ENCODE measurements at places on chromosomes 7 and 10.
A peak's percentile ranks its signal among the peaks of the same experiment; 100 is the strongest.

- no peak for DNase-seq
Observed at GRCh38 chr10:45135443-45136198, 134.9 kb downstream of the ZNF22 start.

DNA sequence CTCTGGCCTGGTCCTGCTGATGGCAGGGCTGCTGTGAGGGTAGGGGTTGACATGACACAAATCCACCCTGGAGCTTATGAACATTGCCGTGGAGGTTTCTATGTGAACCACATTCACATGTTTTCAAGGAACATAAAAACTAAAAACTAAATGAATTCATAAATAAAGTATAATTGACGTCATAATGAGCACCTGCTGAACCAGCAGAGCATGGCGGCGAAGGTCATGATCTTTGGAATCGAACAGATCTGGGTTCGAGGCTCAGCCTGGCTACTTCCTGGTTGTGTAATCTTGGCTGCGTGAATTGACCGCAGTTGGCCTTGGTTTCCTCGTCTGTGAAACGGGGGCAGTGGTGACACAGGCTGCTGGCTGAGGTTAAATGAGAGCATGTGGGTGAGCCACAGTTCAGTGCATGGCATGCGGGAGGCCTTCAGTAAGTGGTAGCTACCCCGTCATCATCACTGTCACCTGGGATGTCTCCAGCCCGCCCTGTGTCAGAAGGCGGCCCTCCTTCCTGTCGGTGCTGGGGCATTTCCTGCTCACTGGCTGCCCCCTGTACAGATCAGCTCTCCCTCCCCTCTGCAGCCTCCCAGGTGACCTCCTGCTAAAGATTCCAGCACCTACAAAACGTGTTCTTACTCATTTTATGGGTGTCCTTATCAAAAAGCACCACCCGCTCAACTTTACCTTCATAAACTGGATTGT is 190.3 kb upstream of the SHH start:
- no peak for DNase-seq

DNA sequence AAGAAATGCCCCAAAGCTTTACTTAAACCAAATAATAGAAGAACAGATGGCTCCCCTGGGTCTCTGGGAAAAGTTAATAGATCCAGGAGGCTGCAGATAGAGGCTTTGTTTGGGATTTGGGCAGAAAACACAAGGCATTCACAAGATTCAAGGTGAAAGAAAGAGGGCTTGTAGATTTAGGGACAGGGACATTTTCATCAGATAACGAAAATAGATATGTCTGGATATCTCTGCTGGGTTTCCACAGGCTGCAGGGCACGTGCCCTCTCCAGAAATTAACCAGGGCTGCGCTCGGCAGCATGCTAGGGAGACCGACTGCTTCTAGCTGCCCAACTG is 14.9 kb downstream of the CARD11 start:
- no peak for DNase-seq

GRCh38 chr10:22436526-22436892 is 91.2 kb downstream of the SPAG6 start:
- no peak for DNase-seq

- no peak for DNase-seq
Observed at GRCh38 chr7:104040666-104041065, 51.2 kb upstream of the RELN start.

DNA sequence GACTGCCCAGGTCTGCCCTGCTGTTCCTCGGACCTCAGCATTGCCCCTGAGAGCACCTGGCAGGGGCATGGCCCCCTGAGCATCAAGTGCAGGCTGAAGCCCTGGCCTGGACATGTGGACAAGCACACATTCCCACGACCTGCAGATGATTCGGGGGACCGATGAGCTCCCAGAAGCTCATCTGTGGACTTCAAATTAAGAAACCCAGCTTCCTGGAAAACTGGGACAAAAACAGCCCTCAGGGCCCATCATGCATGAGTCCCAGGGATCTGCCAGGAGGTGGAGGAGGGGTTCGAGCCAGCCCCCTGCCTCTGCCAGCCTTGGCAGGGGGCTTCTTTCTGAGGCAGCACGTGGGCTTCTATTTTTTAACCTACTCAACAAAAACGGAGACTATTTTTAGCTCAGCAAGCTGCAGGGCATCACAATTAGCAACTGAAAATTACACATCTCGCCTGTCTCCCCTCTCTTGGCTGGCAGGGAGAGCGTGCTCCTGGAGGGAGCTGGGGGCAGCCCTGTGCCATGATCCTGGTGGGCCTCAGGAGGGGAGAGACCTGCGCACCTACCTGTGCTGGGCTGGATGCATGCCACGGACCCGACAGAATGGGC is 51.8 kb downstream of the RASGEF1A start:
- no peak for DNase-seq

- no peak for DNase-seq
Observed at GRCh38 chr7:23383225-23383624, 84.1 kb downstream of the MALSU1 start.

DNA sequence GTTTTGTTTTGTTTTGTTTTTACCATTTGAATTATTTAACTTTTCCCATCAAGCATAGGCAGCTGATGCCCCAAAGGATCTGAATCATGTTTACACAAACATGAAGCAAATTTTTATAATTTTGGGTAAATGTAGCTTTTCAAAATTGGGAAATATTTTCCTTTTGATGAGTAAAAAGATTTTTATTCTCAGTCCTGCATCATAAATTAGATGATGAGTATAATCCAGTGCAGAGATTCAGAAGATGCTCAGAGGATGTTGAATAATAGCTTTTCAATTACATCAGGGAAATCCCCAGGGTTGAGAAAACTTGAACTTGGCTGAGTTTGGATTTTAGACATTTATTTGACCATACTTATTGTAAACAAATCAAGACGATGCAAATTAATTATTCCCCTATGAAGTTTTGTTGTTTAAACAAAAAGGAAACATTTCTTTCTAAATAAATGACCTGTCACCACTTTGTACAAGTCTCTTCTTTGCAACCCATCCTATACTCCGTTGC is 121.7 kb downstream of the FAM204A start:
- no peak for DNase-seq

- no peak for DNase-seq
Observed at GRCh38 chr7:100486111-100486636, 2.4 kb downstream of the NYAP1 start.

DNA sequence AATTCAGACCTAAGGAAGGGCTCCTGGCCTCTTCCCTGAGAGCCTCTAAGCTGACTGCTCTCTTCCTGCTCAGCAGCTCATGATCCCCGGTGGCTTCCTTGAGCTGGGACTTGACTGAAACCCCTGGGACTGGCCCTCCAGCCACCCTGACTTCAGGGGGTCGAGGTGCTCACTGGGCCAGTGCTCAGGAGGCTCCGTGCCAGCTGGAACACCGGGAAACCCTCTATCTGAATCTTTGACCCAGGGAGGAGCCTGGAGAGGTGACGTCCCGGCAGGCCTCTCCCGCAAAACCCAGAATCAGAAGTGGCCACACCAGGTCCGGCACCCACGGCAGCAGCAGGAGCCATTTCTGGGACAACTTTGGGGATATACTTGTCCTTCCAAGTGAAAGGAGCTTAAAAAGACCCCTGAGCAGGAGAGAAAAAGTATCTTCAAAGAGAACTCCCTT is 110.7 kb downstream of the WDR37 start:
- no peak for DNase-seq

GRCh38 chr10:63437116-63437949 is 28.4 kb downstream of the JMJD1C start:
- no peak for DNase-seq

GRCh38 chr10:124242365-124242764 is 149.0 kb upstream of the CHST15 start:
- no peak for DNase-seq

DNA sequence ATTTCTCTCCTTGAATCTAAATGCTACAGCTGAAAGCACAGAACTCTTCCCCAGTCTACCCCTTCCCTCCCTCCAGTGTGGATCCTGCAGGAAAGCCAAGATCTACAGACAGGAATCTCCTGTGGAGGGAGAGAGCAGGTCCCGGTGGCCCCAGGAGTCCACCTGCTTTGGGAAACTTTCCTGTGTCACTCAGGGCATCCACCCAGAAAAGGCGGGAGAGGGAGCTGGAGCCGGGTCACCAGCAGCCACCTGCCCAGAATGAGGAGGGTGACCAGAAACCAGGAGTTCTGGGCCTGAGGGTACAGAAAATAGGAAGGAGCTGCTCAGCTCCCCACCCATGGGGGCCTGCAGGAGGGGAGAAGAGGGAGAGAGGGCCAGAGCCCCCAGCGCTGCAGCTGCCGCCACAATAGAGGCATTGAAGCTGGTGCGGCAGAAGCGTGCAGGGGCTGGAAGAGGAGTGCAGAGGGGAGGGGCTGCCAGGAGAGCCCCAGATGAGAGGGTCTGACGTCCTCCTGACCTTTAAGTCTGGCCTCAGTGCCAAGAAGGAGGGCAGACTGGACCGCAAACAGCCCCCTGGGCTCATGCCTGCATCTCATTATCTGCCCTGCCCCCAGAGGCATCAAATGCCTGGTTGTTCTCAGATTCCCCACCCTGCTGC is 56.3 kb upstream of the TMEM72 start:
- no peak for DNase-seq

- DNase-seq = no peak
Observed at GRCh38 chr7:106566196-106566595, 94.8 kb downstream of the CCDC71L start.

- peak; percentile 20 for DNase-seq
Observed at GRCh38 chr10:129958148-129958628, 5.9 kb downstream of the EBF3 start.

DNA sequence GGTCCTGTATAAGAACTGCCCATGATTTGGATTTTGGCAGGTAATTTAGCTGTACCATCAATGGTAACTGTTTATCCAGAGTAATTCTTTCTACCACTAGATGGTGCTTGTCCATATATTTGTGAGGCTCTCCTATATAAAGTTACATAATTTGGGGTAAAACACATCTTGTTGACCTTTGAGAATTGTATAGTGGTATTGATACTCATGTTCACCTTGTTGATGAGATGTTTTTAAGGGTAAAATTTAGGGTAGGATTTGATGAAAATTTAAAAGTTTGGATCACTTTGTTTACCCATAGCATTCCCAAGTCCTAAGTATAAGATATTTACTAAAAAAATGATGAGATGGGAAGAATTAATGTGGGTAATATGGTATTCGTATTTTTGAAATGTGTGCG is 31.6 kb downstream of the ST7 start:
- no peak for DNase-seq

DNA sequence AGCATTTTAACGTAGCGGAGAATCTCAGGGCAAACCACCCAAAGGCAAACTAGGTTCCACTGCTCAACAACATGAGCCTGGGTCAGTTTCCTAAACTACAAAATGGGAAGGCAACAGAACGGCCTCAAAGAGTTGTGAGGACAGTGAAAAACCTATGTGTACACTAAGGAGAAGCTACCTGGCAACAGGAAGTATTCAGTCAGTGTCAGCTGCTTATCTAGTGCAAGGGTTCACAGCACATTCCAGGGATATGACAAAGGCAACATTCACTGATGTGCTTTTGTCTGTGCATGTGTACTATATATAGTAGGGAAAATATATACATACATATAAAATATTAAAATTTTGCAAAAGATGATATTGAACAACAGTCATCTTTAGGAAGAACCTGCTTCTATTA is 17.2 kb downstream of the NUDCD3 start:
- DNase-seq = no peak

DNA sequence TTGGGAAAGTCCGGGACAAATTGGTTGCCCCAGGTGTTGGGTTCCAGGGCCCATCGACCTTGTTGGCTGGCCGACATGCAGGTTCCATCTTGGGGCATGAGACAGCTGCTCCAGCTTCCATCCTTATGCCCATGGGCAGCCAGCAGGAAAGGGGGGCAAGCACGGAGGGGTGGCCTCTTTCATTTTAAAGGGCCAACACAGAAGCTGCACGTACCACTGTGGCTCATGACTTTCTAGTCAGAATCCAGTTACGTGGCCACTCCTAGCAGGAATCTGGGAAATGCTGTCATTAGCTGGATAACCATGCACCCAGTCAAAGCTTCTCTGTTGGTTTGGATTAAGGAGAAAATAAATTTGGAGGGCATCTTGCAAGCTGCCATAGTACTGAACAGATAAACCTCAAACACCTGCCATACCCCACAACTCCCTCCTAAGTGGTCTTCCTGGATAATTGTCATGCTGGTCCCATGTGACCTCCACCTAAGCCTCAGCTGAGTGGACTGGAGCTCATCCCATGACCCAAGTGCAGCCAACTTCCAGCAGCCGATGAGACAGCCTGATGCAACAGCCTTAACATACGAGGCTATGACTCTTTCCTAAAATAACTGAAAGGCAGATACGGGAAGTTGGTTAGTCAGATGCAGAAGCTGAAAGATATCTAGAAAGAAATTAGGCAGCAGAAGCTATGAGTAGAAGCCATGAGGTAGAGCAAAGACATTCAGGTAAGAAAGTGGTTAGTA is 21.4 kb upstream of the GSDME start:
- no peak for DNase-seq

DNA sequence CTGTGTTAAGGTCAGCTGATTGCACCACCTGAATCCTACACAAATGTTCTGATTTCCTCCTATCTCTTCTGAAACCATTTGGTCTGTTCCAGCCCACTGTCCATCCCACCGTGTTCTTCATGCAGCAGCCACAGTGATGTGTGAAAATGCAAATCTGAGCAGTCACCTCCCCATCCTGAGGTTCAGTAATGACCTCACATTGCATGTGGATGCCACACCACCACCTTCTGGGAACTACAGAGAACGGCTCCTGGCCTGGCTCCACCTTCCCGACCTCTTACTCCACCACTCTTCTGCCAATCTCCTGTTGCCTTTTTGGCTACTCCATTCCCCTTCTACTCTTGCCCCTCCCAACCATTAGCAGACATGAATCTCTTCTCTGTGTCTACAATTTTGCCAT is 244.4 kb downstream of the TNS3 start:
- no peak for DNase-seq

DNA sequence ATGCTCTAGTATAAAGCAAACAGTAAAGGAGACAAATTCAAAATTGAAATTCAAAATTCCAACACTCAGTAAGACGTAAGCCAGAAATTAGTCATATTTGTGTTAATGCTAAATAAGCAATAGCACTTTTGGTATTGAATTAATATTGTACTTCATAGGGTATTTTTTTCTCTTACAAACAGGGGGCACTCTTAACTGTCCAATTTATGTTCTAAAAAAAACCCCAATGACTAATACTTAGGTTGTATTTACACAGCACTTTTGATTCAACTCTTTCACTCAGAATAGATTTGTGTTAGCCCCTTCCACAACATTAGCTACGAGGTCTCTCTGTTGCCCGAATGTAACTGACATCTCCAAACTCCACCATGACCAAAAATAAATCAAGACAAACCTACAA is 284.9 kb upstream of the COBL start:
- DNase-seq = no peak

DNA sequence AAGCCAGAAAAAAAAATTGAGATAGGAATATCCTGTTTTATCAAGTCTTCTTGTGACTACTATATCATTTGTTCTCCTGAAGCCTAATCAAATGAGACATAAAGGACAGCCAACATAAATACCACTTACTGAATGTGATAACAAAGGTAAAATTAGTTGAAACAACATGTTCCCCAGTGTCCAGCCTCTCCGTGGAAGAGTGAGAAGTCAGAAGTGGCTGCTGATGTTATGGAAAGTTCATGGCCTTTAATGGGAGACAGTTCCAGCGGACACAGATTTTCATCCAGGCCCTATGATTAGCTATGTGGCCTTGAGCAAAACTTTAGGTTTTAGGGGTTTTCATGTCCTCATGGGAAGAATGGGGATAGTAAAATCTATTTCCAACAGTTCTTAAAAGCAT is 724.3 kb downstream of the SUGCT start:
- DNase-seq = no peak
